ENCODE measurements at places on chromosomes 1 and 21.

DNA sequence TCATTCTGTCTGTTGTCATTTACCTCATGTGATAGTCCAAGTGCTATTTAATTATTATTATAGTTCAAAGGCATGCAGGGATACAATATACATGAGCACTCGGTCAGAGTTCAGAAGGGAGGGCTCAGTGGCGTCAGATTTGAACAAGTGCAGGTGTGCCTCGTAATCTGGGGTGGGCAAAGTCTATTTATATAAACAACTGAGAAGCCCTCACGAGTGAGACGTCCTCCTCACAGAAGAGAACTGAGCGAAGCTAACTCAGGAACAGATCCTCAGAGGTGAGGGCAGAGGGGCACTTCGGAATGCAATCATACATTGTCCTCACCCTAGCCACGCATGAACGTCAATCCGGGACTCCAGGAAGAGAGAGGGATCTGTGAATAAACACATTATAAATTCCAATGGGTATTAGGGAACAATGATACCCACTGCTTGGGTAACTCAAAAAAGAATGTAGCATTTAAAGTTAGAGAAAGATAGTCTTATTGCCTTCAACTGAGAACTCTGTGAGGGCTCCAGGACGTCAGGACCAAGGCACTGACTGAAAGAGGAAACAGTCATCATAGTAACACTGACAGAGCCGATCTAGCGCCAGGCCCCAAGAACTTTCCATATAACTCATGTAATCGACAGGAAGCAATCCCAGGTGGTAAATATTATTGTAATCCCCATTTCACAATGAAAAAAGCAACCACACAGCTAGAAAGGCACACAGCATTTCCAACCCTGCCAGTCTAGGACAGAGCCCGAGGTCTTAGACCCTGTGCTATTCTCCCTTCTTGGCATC, 127.1 kb upstream of the B3GALT2 start:
- DNase-seq, result no peak

GRCh38 chr1:245156041-245156735, 1.4 kb downstream of the KIF26B start:
- DNase-seq, result peak; percentile 61

DNA sequence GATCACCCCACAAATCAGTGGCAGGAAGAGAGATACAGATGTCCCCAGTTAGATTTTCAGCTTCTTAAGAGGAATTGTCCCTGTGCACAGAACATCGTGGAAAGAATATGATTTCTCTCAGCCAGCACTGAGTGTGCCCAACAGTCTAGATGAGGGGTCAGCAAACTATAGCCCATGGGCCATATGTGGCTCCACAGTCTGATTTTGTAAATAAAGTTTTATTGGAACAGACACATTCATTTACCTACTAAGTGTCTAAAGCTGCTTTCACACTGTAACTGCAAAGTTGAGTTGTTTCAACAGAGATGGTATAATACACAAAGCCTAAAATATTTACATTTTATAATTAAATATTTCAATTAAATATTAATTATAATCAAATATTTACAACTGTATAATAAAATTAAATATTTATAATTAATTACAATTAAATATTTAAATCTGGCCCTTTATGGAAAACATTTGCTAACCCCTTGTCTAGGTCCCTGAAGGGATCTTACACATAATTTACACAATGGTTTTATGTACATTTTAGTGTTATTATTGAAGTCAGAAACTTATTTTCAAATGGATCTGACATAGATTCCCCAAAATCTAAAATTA, 407.6 kb downstream of the PTPRU start:
- no peak for DNase-seq

DNA sequence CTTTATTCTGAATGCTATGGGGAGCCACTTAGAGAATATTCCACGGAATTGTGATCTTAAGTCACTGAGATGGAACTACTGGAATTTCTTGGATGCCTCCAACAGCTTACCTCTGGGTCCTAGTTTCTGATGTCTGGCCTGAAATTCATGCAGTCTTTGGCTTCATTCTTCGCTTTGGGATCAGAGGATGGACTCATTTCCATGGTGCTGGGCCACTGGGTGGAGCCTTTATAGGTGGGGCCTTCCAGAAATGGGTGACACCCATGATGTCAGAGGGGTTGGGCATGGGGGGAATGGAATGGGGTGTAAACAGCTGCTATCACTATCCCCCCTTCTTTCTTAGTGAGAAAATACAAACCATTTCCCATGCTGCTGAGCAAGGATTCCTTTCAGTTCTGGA, 73.7 kb upstream of the FGGY start:
- DNase-seq, result no peak

DNA sequence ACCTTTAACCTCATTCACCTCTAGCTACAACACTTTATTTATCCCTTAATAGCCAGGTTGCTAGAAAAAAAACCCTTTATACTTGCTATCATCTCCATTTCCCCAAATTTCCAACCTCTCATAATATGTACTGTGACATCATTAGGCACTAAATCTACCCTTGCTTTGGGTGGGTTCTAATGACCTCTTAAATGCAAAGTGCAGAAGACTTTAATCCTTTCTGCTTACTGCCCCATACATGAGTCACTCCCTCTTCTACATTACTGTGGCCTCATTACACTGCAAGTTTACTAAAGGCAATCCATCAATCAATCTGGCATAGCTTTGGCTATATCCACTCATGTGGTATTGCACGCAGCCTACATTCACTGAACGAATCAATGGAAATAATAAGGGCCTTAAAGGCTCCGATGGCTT, 353.3 kb downstream of the SMYD3 start:
- no peak for DNase-seq

GRCh38 chr1:44016041-44016889, 15.0 kb downstream of the SLC6A9 start:
- no peak for DNase-seq

DNA sequence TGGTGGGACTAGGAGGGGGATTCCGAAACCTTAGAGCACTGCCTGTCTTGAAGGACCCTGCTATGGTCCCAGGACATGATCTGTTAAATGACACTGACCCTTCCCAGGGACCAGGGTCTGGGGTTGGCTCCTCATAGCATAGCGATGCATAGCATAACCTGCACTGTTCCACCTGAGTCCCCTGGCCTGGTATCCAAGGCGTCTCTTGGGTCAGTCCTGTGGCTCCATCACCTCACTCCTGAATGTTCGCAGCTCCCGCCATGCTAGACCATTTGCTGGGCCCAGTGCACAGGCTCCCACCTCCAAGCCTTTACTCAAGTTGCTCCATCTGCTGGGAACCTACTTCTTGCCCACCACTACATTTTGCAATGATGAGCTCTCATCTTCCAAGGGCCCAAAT, 39.0 kb upstream of the MAGOH start:
- DNase-seq, result no peak

DNA sequence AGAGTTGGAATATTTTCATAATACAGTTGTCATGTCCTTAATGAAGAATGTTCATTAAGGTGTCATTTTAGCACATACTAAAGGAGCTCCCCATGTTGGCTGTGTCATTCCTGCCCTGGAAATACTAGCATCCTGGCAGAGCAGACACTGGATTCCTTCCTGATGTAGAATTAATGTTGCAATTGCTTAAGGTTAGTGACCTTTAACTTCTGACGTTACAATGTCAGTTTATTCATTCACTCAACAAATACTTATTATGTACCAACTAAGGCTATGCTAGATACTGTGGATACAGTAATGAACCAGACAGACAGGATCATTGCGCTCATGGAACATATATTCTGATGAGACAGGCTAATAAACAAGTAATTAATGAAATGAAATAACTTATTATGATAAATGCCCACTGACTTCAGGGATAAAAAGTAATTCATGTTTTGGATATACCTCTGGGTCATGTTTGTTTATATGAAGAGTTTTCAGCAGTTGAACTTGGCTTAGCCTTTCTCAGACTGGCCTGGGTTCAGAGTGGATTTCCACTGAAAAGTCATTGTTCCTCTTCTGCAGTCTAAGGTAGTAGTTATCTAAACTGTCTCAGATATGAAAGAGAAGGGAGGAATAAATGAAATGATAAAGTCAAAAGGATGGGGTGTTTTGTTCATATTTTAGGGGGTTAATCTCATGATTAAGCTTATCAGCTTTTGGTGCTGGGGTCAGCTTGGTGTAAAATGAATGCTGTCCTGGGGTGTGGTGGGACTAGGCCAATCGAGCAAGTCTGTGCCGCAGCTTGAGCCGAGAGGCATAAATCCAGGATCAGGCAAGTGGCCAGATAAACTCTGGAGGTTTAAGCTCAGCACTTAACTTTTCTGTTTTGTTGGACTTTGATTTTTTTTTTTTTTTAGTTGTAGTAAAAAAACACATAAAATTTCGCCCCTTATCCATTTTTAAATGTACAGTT, 43.3 kb upstream of the KCNQ4 start:
- DNase-seq, result no peak

- DNase-seq, result no peak
Measured at GRCh38 chr1:53001128-53001527, 60.9 kb upstream of the PODN start.

DNA sequence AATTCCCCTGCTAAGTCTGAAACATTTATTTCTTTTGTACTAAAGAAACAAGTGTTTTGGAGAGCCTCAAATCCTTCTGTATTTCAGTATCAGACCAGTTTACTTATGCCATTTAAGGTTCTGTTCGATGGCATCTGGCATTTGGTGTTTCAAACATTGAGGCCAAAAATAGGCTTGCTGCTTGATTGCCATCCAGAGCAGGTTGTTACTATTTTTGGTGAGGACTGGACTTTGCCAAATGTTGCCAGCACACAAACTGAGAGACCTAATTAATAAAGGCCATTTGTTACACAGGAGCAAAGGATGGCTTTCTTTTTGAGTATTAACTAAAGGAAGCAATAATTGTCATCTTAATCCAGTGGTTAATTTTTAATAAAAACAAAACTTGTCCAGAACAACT, 26.2 kb downstream of the VPS45 start:
- no peak for DNase-seq

DNA sequence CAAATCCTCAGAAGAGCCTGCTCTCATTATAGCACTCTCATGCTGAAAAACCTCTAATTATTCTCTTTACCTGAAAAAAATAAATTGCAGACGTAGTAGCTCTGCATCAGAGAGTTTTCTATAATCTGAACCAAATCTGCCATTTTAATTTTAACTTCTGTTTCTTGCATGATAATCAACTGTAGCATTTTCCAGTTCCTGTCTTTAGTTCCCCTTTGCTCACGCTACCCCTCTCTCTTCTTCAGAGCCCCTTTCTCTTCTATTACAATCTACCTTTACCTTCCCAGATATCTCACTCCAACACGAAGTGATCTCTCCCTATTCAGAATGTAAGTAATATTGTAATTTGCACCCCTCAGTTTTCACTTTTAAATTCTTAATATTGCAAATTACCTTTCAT, 31.4 kb downstream of the FMO1 start:
- no peak for DNase-seq

- no peak for DNase-seq
Measured at GRCh38 chr1:27574001-27574781, 29.8 kb downstream of the AHDC1 start.

DNA sequence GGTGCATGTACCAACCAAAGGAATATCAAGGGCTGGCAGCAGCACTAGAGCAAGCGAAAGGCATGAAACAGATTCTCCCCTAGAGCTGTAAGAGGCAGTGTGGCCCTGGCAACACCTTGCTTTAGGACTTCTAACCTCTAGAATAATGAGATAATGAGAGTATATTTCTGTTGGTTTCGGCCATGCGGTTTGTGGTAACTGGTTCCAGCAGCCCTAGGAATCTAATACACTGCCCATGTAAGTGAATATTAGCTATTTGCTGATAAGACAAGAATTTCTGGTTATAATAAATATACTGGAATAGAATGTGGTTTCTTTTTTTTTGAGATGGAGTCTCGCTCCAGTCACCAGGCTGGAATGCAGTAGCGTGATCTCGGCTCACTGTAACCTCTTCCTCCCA, 199.4 kb downstream of the GABPA start:
- no peak for DNase-seq

DNA sequence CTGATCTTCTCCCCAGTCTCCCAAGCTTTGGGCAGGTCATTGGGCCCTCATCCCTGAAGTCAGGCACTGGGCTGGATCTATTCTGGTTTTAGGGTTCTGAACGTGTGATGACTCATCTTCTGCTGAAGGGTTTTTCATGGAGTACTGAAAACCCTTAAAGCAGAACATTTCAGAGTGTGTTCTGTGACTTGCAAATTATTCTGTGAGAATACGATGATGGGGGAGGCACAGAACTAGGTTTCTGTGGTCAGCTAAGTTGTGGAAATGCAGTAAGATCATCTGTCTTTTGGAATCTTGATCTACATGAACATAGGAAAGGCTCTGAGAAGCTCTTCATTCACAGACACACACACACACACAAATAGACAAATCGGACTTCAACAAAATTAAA, 46.2 kb downstream of the NAV1 start:
- DNase-seq, result no peak

GRCh38 chr1:4178501-4179113, 278.5 kb upstream of the C1orf174 start:
- DNase-seq, result no peak

DNA sequence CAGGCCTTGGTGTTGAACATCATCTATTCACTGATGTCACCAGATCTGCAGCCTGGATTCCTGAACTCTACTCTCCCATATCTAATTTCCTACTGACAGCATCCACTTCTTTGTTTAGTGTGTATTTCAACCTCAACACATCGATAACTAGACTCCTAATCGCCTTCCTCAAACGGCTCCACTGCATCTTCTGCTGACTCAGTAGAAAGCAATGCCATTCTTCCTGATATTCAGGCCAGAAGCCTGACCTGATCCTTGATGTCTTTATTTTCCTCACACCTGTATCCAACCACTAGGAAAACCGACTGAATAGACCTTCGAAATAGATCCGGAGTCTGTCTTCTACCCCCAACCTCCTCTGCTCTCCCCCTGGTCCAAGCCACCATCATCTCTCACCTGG, 466.9 kb downstream of the PCP4 start:
- DNase-seq, result no peak

GRCh38 chr1:8423692-8424538, 106.0 kb downstream of the SLC45A1 start:
- peak; percentile 19 for DNase-seq

DNA sequence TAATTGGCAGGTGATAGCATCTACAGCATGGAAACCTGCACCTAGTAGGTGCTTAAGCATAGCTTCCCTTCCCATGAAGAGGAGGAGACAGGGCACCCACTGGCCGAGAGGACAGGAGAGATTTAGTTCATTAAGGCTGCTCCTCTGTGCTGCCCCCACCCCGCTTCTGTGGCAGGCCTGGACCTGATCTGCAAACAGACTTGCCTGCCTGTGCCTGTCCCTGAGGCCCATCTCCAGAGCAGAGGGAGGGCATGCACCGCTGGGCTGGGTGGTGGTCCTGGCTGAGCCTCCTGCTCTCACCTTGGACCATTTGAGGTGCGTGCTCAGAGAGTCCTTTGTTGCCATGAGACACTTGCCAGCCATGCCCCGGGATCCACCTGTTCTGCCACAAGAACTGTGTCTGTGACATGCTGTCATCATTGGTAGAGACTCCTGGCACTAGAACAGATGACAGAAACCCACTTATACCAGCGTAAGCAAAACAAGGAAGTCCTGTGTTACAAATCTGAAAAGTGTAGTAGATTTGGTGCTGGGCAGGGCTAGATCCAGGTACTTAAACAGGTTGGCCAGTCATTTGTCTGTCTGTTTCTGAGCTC, 55.6 kb downstream of the PTPRF start:
- DNase-seq, result no peak
